ENCODE measurements at places on chromosomes 2 and 18. TPM values are rescaled to one million over a fixed set of nuclear protein-coding genes. Genes with fewer than 3 reads are reported as not detected.
A peak's percentile ranks its signal among the peaks of the same experiment; 100 is the strongest.

Gene TEKT4
- not detected for total RNA-seq

Gene FSIP2
- 0.17 TPM for total RNA-seq

Gene DSC3
- total RNA-seq: not detected

Gene PCARE
- total RNA-seq: 0.36 TPM

Gene EMILIN1
- 8.9 TPM for total RNA-seq

Gene PSTPIP2
- total RNA-seq: 9.0 TPM

Gene C2orf78
- 0.16 TPM for total RNA-seq

Gene ALK
- not detected for total RNA-seq

Gene MRPL30
- 43.4 TPM for total RNA-seq

Gene REEP1
- total RNA-seq: 8.2 TPM

Gene KCNS3
- total RNA-seq: 37.8 TPM

GRCh38 chr2:174535083-174535482 lies 48.3 kb upstream of the GPR155 start:
- no peaks in the 10 kb centered on the region for H3K4me1 ChIP-seq
- H3K27me3 ChIP-seq: no peaks in the 10 kb centered on the region
- no peaks in the 10 kb centered on the region for H3K36me3 ChIP-seq
- H3K27ac ChIP-seq: no peak overlapping the region
- DNase-seq: no peak

- peaks cover 43% of the 10 kb centered on the region for H3K27me3 ChIP-seq
- H3K4me3 ChIP-seq: no peak overlapping the region
- H3K36me3 ChIP-seq: no peaks in the 10 kb centered on the region
- peaks cover 6% of the 10 kb centered on the region for H3K4me1 ChIP-seq
- DNase-seq: no peak
Measured at GRCh38 chr2:136122661-136123060, 4.7 kb upstream of the CXCR4 start.

DNA sequence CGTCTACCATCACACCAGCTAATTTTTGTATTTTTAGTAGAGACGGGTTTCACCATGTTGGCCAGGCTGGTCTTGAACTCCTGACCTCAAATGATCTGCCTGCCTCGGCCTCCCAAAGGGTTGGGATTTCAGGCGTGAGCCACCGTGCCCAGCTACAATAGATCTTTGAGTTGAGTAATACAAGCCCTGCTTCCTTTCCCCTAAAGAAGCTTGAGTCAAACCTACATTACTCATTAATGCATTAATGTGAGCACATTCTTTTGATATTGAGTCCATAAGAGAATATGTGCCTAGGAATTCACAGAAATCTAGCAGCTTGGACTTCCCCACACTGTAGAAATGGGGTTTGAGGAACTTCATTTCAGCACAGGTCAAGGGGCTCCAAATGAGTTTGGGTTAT lies 39.6 kb downstream of the PSMG2 start:
- no peaks in the 10 kb centered on the region for H3K4me1 ChIP-seq
- H3K27ac ChIP-seq: no peak overlapping the region
- H3K4me3 ChIP-seq: no peak overlapping the region
- no peak for DNase-seq
- no peaks in the 10 kb centered on the region for H3K36me3 ChIP-seq

DNA sequence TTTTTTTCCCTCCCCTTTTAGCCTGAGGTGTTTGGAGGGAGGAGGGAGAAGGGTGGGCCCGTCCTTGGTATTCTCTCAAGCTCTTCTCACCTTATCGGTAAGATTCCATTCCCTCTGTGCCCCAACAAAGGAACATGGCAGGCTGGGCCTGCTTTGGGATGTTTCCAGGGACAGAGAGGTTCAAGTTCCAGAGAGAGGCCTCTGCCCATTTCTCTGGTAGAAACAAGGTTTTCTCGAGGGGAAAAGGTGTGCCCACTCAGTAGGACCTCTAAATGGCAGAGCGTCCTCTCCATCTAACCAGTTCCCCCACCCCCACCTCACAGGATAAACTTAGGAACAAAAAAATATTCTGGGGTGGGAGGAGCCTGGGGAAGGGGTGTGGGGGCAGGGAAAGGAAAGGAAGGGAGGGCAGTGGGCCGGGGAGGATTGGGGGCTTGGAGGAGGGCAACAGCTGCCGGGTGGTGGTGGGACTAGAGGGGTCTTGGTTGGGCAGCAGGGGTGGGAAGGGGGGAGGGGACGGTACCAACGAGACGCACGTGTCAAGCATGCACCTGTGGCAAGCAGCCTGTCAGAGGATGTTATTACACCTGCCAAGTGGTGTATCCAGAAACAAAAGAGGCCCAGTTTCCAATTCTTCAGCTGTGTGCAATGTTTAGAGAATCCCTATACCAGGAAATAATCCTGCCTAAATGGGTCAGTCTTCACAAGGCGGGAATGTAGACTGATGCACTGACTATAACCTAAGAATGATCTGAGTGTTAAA lies 2.1 kb downstream of the PCBP1 start:
- peak overlapping the region; percentile 100 for H3K27ac ChIP-seq
- peak overlapping the region; percentile 91 for H3K4me3 ChIP-seq
- no peaks in the 10 kb centered on the region for H3K27me3 ChIP-seq
- H3K36me3 ChIP-seq: no peaks in the 10 kb centered on the region
- H3K4me1 ChIP-seq: peaks cover 30% of the 10 kb centered on the region

DNA sequence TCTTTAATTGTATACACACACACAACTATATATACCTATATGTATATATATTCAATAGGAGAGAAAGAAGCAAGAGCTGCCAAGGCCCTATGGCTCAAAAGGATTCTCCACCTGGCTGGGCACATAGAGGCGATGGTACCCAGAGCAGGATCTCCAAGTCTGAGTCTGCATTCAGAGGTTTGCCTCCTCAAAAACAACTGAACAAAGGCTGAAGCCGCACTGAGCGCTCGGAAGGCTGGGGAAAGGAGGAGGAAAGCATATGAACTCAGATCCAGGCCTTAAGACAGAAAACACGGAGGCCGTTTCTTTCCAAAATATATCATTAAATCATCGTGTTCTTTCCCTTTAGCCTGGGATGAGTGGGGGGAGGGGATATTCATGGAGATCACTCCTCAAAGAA lies 3.6 kb downstream of the HOXD12 start:
- H3K27me3 ChIP-seq: peaks cover 96% of the 10 kb centered on the region
- H3K4me3 ChIP-seq: no peak overlapping the region
- H3K27ac ChIP-seq: no peak overlapping the region
- H3K36me3 ChIP-seq: no peaks in the 10 kb centered on the region
- peaks cover 14% of the 10 kb centered on the region for H3K4me1 ChIP-seq

- H3K27ac ChIP-seq: no peak overlapping the region
- H3K4me3 ChIP-seq: no peak overlapping the region
- H3K4me1 ChIP-seq: no peaks in the 10 kb centered on the region
- no peaks in the 10 kb centered on the region for H3K27me3 ChIP-seq
Measured at GRCh38 chr2:191951376-191951775, 104.5 kb upstream of the CAVIN2 start.

GRCh38 chr2:48433682-48434081 lies 96.3 kb upstream of the STON1 start:
- H3K4me1 ChIP-seq: no peaks in the 10 kb centered on the region
- H3K36me3 ChIP-seq: no peaks in the 10 kb centered on the region
- no peak overlapping the region for H3K4me3 ChIP-seq
- no peaks in the 10 kb centered on the region for H3K27me3 ChIP-seq
- H3K27ac ChIP-seq: no peak overlapping the region

GRCh38 chr2:121791801-121792221 lies 36.4 kb downstream of the TSN start:
- H3K4me1 ChIP-seq: no peaks in the 10 kb centered on the region
- peaks cover 4% of the 10 kb centered on the region for H3K27me3 ChIP-seq
- no peak overlapping the region for H3K27ac ChIP-seq
- H3K36me3 ChIP-seq: no peaks in the 10 kb centered on the region
- H3K4me3 ChIP-seq: no peak overlapping the region
- no peak for DNase-seq

DNA sequence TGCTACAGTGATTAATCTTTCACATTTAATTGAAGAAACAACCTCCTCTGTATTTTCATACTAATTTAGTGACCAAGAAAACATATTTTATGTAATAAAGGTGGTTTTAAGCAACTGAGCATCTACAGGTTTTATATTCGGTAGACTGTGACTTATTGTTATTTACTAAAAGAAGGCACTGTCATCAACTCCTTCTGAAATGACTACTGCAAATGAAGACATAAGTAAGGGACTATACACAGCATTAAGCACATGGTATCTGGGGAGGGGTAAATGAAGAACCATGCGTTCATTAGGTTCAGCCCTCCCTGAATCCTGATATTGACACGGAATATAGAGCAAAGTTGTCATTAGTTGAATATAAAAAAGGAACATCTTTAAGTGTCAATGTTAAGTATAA lies 4.3 kb downstream of the CDH20 start:
- no peaks in the 10 kb centered on the region for H3K36me3 ChIP-seq
- peaks cover 22% of the 10 kb centered on the region for H3K27me3 ChIP-seq
- DNase-seq: no peak
- H3K4me1 ChIP-seq: no peaks in the 10 kb centered on the region

GRCh38 chr2:100064165-100064564 lies 78.2 kb downstream of the AFF3 start:
- no peak for DNase-seq
- H3K36me3 ChIP-seq: no peaks in the 10 kb centered on the region
- no peak overlapping the region for H3K4me3 ChIP-seq
- no peak overlapping the region for H3K27ac ChIP-seq

GRCh38 chr2:58899692-58900091 lies 658.6 kb upstream of the FANCL start:
- no peak for DNase-seq
- no peak overlapping the region for H3K27ac ChIP-seq
- H3K27me3 ChIP-seq: no peaks in the 10 kb centered on the region

DNA sequence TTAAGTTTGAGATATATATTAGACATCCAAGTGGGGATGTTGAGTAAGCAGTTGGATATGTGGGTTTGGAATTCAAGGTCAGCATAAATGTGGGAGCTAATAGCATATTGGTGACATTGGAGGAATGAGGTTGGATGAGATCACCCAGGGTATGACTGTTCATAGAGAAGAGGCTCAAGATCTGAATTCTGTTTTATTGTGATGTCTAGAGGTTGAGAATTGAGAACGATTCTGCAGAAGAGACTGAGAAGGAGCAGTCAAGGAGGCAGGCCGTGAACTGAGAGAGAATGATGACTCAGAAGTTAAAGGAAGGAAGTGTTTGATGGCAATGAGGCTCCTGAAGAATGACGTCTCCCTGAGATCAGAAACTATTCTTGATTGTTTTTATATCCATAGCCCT lies 5.9 kb downstream of the SERPINB11 start:
- H3K4me3 ChIP-seq: no peak overlapping the region
- no peaks in the 10 kb centered on the region for H3K4me1 ChIP-seq
- no peaks in the 10 kb centered on the region for H3K36me3 ChIP-seq

GRCh38 chr2:10575609-10576280 lies 114.0 kb downstream of the NOL10 start:
- no peak for DNase-seq
- H3K36me3 ChIP-seq: peaks cover 41% of the 10 kb centered on the region
- H3K27me3 ChIP-seq: no peaks in the 10 kb centered on the region
- H3K27ac ChIP-seq: no peak overlapping the region
- peaks cover 6% of the 10 kb centered on the region for H3K4me1 ChIP-seq

GRCh38 chr2:80255918-80256781 lies 48.4 kb downstream of the LRRTM1 start:
- H3K27ac ChIP-seq: no peak overlapping the region
- H3K36me3 ChIP-seq: no peaks in the 10 kb centered on the region
- H3K27me3 ChIP-seq: no peaks in the 10 kb centered on the region
- H3K4me1 ChIP-seq: no peaks in the 10 kb centered on the region
- DNase-seq: no peak
- H3K4me3 ChIP-seq: no peak overlapping the region

- no peaks in the 10 kb centered on the region for H3K36me3 ChIP-seq
- no peaks in the 10 kb centered on the region for H3K27me3 ChIP-seq
- no peak overlapping the region for H3K27ac ChIP-seq
- no peak overlapping the region for H3K4me3 ChIP-seq
- H3K4me1 ChIP-seq: no peaks in the 10 kb centered on the region
Measured at GRCh38 chr18:43222501-43222900, 54.8 kb downstream of the SYT4 start.

DNA sequence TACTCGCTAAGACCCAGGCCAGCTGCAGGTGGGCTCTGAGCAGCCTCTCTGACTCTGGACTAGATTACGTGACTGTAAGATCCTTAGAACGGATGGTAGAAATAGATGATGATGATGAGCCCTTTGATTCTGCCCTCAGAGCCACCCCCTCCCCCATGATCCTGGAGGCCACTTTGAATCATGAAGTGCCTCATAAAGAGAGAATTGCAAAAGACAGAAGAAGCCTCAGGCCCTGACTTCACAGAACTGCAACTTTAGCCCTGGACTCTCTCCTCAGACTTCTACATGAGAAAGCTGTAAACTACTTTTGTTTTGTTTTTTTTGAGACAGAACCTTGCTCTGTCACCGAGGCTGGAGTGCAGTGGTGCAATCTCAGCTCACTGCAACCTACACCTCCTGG lies 15.4 kb upstream of the TET3 start:
- no peak overlapping the region for H3K27ac ChIP-seq
- no peak overlapping the region for H3K4me3 ChIP-seq
- H3K27me3 ChIP-seq: no peaks in the 10 kb centered on the region
- H3K36me3 ChIP-seq: no peaks in the 10 kb centered on the region
- DNase-seq: no peak
- H3K4me1 ChIP-seq: peaks cover 11% of the 10 kb centered on the region

- no peaks in the 10 kb centered on the region for H3K36me3 ChIP-seq
- no peaks in the 10 kb centered on the region for H3K27me3 ChIP-seq
- DNase-seq: no peak
- peak overlapping the region; percentile 17 for H3K27ac ChIP-seq
- peaks cover 8% of the 10 kb centered on the region for H3K4me1 ChIP-seq
- H3K4me3 ChIP-seq: no peak overlapping the region
Measured at GRCh38 chr2:201233192-201233811, 27.0 kb upstream of the CASP8 start.

DNA sequence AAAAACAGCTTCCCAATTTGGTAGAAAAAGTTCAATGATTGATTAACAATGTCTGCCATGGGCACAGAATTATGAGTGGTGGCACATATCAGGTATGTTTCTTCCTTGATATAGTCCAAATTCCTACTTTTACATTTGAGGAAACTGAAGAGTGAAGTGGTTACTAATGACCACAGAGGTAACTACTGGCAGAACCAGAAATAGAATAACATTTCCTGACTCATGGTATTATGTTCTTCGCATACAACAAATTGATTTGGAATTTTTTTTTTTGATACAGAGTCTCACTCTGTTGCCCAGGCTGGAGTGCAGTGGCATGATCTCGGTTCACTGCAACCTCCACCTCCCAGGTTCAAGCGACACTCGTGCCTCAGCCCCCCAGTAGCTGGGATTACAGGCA lies 6.0 kb upstream of the NFE2L2 start:
- no peak overlapping the region for H3K27ac ChIP-seq
- DNase-seq: no peak
- H3K4me3 ChIP-seq: no peak overlapping the region
- peaks cover 42% of the 10 kb centered on the region for H3K4me1 ChIP-seq
- H3K27me3 ChIP-seq: no peaks in the 10 kb centered on the region

GRCh38 chr2:236521556-236521955 lies 48.1 kb upstream of the ACKR3 start:
- H3K36me3 ChIP-seq: no peaks in the 10 kb centered on the region
- H3K27ac ChIP-seq: no peak overlapping the region
- no peaks in the 10 kb centered on the region for H3K27me3 ChIP-seq

DNA sequence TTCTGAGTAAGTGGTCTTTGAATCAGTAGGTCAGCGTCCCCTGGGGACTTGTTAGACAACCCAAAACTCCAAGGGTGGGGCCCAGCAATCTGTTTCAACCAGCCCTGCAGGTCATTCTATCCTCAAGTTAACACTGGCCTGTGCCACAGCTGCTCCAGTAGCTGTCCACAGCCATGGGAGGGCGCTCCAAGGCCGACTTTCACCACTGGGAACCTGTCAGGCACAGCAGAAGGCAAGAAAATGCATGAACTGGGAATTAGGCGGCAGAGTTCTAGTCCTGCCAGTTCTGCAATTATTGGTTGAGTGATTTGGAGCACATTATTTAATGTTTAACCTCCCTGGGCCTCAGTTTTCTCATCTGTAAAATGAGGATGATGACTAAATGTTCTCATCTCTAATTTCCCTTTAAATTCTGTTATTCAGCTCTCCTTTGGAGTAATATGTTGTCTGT lies 17.4 kb upstream of the MRPL33 start:
- peak; percentile 76 for DNase-seq
- no peak overlapping the region for H3K4me3 ChIP-seq
- no peak overlapping the region for H3K27ac ChIP-seq
